ENCODE measurements at places on chromosomes 4 and X.

DNA sequence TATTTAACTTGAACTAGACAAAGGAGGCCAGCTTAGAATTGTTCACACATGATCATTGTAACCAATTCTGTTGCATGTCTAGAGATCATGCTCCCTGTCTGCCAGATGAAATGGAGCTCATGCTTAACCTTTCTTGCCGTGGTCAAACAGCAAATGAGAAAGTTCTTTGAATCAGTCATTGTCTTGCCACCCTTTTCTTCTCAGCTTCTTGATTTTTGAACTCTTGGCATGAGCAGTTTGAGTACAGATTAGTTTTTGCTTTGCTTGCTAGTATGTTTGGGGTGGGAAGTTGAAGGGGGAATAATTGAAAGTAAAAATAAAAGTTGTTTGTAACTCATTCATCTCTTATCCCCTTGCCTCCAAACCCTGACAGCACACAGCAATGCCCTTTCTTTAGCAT is 4.7 kb downstream of the MTM1 start:
- DNase-seq: no peak

GRCh38 chrX:147737690-147738089 is 174.0 kb upstream of the FMR1 start:
- DNase-seq: no peak

GRCh38 chr4:148152868-148153625 is 289.2 kb downstream of the NR3C2 start:
- no peak for DNase-seq

GRCh38 chr4:109966891-109967481 is 54.3 kb downstream of the EGF start:
- DNase-seq: no peak

- no peak for DNase-seq
Observed at GRCh38 chrX:34810364-34810763, 132.2 kb upstream of the FAM47B start.

- DNase-seq: no peak
Observed at GRCh38 chr4:156790866-156791265, 180.7 kb downstream of the PDGFC start.

DNA sequence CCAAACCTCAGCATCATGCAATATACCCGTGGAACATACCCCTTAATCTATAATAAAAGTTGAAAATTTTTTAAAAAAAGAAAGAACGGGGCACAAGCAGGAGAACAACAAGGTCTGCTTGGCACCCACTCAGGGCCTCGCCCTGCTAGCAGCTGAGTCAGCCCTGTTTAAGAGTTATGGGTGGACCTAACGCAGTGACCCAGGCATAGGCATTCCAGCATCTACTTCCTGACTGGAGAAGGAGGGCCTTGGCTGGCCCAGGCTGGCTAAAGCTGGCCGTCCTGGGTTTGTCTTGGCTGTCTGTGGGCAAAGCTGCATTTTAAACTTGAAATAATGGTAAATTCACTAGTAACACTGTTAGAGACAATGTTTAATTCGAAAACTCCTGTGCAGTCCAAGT is 236.7 kb upstream of the PGRMC2 start:
- DNase-seq: no peak

DNA sequence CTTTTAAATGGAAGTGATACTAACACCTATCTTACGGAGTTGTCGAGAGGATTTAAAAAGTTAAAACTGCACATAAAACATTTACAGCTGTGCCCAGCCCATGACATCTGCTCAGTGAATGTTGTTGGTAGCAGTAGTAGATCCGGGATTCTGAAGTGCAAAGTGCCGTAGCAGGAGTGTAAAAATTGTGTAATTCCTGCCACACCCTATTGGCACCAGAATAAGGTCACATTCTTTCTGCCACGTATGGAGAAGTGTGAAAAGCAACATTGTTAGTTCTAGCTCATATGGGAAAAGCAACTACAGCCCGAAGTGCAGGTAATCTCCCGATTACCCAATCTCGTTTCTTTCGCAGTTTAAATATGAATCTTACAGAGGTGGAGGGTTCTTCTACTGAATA is 31.2 kb downstream of the PRIMPOL start:
- DNase-seq: no peak

GRCh38 chrX:126141014-126141413 is 25.1 kb downstream of the DCAF12L2 start:
- no peak for DNase-seq

DNA sequence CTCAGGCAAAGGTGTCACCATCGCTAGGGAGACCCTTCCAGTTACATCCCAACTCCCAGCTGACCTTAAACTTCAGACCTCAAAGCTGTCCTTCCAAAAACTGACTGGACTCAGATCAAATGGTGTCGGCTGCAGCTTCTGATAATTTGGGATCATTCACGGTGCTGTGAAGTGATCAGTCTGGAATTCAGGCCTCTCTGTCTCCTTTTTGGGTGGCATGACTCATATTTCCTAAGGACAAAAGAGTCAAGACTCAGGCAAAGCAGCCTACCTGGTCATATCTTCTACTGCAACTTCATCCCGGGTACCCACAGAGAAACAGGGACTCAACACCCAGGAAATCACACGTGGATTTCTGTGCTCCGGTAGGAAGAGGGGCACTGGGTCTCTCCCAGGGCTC is 87.6 kb downstream of the SORCS2 start:
- no peak for DNase-seq

DNA sequence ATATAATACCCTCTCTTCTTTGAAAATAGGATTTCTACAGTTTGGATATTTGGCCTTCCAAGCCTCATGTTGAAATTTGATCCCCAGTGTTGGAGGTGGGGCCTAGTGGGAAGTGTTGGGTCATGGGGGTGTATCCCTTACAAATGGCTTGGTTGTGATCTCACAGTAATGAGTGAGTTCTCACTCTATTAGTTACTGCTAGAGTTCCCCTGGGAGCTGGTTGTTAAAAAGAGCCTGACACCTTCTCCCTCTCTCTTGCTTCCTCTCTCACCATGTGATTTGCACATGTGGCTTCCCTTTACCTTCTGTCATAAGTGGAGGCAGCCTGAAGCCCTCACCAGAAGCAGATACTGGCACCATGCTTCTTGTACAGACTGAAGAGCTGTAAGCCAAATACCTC is 73.9 kb downstream of the HDAC8 start:
- no peak for DNase-seq

DNA sequence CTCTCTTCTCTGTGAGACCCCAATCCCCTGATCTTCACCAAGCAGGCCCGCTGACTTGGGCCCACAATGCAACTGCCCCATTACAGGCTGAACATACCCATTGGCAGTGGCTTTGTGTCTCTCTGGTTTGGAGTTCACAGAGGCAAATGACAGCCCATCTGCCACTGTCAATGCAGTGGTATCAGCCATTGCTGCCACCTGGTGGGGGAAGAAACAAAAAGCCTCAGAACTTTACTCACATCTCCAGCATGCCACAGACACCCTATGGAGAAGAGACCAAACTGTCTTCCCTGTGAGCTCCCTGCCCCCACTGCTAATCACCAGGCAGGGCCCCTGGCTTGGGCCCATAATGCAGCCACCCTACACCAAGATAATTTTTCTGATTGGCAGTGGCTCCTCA is 729.3 kb upstream of the ACTRT1 start:
- DNase-seq: peak; percentile 47

GRCh38 chrX:23661671-23662070 is 5.6 kb upstream of the PRDX4 start:
- no peak for DNase-seq
